ENCODE measurements at places on chromosomes 6 and 20.

GRCh38 chr20:9576695-9577094, 62.3 kb downstream of the LAMP5 start:
- DNase-seq: no peak

DNA sequence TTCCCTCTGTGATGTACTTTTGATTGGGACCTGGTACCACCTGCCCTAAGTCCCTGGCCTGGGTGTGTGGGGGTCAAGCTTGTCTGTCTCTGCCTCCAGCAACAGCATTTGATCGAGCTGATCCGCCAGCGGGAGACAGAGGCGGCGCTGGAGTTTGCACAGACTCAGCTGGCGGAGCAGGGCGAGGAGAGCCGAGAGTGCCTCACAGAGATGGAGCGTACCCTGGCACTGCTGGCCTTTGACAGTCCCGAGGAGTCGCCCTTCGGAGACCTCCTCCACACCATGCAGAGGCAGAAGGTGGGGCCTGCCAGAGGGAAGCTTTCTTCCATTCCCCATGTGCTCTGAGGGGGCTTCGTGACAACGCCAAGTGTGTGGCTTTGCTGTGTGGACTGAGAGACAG, 5.4 kb downstream of the GID8 start:
- no peak for DNase-seq

- DNase-seq: no peak
Observed at GRCh38 chr6:116616737-116617053, 416 bp downstream of the RSPH4A start.

DNA sequence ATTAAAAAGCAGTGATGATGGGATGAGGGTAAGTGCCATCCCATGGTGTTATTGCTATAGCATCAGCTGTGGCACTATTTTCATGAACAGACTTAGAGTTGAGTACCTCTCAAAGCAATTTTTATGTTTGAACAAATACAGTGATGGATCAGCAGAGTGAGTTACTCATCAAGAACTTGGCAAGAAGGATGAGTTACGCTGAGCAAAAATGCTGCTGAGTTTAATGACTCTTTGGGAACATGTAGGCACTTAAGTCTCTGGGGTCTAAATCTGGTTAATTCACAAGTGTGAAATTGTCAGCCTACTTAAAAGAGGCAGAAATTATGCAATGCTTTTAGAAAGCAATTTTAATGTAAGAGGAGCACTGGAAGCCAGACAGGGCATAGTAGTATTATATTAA, 78.5 kb upstream of the AHI1 start:
- no peak for DNase-seq

- no peak for DNase-seq
Observed at GRCh38 chr6:160261991-160262680, 3.5 kb upstream of the SLC22A2 start.

DNA sequence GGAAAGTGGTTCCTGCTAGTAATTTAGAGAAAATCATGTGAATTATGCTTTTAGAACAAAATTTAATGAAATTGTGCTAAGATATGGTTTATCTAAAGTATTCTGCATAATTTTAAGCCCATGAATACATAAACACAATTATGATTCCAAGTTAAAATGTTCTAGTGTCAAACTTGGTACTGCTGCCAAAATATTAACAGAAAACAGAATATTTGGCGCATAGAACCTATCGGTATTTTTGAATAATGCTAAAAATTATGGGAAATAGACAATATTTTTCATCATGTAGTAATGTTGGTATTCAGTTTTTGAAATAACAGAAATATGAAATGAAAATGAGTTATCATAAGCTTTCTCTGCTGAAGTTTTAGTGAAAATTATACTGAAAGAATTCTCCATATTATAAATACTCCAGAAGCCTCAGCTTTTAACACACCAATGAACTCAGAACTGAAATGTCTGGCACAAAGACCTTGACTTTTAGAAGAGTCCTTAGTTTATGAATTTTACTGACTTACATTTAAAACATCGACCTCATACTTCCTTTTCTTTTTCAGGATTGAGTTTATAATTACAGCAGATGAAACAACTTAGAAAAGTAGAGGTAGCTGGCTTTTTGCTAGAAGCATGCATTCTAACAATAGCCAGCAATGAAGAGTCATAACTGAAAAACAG, 1192.3 kb upstream of the GJE1 start:
- DNase-seq: no peak

DNA sequence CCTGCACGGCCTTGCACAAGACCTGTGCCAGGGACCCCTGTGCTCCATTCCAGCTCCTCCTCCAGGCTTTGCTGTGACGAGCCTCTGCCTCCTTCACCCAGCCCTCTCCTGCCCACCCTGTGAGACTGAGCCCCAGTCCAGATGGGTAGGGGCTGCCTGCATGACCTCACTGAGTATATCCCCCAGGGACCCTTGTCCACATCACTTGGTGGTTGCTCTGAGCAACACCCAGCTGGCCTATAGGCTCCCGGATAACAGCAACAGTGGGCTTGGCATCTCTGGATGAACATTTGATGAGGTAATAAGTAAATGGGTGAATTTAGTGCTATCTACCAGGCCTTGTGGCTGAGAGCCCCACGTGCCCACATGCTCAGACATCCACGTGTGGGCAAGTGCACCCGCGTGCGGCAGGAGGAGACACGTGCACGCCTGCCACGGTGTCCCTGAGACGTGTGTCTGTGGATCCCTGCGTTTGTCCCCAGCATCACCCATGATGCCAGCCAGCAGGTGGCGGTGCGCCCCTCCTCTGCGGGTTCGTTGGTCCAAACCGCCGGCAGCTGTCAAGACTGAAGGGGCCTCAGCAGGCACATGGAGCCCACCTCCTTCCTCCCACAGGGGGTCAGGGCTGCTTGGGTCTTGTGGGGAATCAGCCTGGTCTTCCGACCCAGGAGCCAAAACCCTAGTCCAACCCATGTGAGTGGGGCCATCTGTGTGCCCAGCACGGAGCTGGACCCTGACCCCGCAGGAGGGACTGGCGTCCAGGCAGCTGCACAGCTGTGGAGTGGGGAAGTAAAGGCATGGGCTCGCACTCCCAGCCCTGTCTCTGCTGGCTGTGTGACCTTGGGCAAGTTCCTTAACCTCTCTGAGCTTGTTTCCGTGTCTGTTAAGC, 45.9 kb downstream of the FGD2 start:
- DNase-seq: peak; percentile 92

DNA sequence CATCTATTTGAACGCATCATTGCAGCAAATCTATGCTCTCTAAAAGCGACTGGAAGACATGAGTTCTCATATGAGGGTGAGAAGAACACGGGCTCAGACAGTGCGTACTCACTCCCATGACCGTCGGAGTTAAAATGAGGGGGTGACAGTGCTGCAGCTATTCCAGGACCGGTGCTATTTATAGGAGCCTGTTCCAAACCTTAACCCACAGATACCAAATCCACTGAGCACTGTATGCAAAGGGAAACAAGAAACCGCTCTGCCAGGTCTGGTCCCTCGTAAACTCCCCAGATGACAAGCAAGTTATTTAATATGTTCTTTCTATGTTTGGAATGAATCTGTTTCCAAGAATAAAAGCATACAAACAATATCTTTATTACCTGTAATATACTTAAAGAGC, 22.9 kb downstream of the PPP1R3G start:
- no peak for DNase-seq

- DNase-seq: no peak
Observed at GRCh38 chr6:83510791-83511190, 1.5 kb upstream of the PRSS35 start.

DNA sequence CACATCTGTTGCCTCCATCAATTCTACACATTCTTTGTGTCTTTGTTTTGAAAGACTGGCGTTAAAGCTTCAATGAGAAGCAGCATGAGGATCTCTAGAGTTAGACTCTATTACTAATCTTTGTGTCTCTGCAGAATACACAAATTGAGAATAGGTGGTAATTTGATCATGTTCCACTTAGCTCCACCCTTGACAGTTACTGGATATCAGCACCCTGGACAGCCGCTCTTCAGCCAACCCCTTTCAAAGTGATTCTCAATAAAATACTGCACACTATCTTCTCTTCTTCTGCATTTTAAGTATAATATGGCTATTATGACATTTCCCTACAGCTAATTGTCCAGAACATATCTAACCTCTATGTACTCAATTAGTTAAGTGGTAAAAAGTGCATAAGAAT, 54.3 kb upstream of the CNR1 start:
- DNase-seq: no peak

DNA sequence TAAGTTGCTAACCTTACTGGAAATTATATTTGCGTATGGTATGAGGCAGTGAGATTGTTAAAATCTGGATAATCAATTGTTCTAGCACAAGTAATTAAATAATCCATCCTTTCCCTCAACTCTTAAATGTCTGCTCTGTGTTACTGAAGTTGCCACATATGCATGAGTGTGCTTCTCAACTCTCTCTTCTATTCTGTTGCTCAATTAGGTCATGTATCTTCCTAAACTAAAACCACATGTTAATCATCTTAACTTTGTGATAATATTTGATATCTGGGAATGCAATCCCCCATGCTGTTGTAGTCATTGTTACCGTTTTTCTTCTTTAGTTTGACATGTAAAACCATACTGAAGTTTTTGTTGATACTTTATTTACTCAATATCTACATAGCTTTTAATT, 63.5 kb upstream of the STMND1 start:
- DNase-seq: no peak

Data from effector memory CD8-positive, alpha-beta T cell (primary cell).